Activated T-cell treated with anti-CD3 and anti-CD28 coated beads for 48 hours (primary cell): ENCODE measurements at places on chromosomes 12 and 14.

DNA sequence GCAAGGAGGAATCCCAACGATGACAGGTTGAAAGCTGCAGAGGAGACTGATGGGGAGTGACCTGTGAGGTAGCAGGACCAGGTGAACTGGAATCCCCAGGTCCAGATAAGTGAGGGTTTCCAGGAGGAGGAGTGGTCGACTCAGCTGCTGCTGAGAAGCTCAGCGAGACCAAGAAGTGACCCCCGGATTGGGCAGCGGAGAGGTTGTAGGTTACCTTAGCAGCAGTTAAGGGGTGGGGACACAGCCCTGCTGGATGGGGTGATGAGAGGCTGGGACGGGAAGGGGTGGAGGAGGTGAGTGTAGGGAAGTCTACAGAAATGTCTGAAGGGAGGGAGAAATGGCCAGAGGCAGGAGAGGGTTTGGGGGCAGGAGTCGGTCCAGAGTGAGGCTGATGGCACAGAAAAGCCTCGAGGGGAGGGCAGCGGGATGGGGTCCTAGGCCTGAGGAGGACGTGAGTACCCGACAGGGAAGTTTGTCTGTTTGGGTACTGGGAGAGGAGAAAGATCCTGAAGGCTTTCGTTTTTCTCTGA is 2.6 kb upstream of the RCOR1 start:
- no peak for DNase-seq

DNA sequence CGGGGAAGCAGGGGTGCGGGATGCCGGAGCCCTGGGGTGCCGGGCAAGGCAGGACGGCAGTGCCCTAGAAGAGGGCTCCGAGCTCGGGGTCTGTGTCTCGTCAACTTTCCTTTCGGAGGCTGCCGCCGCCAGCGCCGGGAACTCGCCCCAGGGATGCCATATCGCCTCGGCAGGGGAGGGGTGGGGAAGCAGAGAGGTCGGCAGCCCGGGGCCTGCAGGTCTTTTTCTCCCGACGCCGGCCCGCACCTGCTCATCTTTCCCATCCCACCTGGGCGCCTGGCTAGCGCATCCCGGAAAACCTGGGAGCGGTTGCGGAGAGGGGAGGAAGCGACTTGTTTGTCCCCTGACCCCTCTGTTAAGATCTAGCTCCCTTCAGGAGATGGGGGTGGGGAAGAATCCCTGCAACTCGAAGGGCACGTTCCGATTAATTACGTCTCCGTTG is 547 bp downstream of the CNTN1 start:
- no peak for DNase-seq

DNA sequence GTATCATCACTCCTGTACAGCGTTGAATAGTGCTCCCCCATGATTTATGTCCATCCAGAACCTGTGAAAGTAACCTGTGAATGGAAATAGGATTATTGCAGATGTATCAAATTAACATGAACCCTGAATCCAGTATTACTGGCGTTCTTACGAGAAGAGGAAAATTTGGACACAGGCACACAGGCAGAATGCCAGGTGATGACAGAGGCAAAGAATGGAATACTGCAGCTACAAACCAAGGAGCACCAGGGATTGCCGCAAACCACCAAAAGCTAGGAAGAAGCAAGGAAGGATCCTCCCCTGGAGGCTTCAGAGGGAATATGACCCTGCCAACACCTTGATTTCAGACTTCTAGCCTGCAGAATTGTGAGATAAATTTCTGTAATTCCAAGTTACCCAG is 113.5 kb upstream of the EGLN3 start:
- no peak for DNase-seq

DNA sequence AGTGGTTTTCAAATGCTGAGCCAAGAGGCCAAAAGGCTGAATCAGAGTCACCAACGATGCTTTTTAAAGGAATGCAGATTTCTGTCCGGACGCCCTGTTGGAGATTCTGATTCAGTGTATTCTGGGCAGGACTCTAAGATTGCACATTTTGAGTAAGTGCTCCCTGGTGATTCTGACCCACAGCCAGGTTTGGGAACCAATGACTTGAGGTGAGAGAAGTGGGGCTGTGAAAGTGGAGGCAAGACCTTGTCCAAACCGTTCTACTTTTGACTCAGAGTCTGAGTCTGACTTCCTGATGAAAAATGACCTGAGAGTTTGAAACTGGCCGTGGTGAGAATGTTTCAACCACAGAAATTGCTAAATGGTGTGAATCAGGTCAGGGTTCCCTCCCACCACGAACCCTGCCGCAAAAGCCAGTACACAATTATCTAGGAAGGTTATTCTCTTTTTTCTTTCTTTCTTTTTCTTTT is 90.2 kb downstream of the NTN4 start:
- DNase-seq: no peak

DNA sequence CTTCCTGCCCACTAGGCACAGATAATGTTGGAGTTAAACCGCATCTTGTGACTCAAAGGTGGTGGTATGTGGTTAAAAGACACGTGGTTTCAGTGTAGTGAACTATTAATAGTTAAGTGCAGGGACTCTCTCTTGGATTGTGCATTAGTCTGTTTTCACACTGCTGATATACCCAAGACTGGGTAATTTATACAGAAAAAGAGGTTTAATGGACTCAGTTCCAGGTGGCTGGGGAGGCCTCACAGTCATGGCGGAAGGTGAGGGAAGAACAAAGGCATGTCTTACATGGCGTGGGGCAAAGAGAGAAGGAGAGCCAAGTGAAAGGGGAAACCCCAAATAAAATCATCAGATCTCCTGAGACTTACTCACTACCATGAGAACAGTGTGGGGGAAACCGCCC is 362.3 kb downstream of the GLT1D1 start:
- DNase-seq: no peak

DNA sequence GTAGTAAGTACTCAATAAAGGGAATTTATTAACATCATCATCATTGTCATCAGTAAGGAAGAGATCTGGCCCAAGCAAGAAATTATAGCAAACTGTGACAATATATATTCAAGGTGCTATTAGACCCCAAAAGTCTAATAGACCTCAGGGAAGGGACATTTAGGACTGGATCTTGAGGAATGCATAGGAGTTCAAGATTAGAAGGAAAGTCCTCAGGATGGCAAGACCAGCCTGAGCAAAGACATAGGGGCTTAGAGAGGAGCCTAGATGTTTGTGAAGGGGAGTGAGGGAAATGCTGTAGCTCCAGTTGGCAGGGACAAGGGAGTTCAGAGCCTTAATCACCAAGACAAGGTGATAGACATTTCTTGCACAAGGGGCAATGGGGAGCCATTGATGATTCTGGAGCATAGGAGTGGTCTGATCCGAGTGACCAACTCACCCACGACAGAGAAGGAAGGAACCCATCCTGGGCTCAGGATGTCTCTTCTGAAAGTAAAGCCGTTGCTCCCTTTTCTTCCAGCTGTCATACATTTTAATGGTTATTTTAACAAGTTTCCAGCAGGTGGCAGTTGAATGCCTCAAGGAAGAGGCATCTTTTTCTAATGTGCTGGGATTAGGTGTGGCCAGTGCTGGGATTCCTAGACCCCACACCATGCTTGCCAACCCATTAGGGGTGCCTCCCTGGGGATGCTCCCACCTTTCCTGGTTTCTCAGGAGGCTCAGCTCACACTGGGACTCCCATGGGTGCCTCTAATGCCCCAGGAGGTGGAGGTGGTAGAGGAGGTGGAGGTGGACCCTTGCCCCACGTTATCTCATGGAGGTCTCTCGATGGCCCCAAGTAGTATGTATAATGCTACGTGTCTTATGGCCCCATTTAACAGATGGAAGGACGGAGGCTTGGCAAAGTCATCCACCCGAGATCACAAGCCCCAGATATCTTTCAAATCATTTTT is 37.8 kb downstream of the PHETA1 start:
- DNase-seq: no peak

DNA sequence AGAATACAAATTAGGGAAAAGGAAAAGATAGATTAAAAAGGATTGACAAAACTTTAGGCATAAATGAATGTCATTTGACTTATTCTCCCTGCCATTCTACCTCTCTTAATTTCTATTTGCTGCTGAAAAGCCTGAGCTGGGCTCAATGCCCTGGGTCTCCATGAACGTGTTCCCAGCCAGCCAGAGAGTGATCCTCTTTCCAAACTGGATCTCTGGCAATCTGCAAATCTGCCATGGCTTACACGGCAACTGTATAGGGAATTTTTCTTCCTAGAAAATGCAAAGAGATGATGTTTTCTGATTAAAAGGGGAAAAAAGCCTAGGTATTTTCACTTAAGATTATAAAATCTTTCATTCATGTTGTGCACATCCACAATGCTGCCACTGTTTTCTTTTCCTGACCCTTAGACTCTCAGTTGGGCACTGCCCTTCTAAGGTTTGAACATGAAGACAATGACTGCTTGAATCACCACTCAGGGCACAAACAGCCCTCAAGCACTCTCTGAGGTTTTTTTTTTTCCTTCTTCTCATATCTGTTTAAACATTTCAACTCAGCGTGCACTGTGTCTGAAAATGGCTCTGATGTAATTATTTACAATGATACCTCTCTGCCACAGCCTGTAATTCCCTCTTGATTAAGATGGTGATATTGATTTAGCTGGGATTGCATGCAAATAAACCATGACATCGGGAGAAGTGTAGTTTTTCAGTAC is 60.3 kb downstream of the DACT1 start:
- DNase-seq: no peak

DNA sequence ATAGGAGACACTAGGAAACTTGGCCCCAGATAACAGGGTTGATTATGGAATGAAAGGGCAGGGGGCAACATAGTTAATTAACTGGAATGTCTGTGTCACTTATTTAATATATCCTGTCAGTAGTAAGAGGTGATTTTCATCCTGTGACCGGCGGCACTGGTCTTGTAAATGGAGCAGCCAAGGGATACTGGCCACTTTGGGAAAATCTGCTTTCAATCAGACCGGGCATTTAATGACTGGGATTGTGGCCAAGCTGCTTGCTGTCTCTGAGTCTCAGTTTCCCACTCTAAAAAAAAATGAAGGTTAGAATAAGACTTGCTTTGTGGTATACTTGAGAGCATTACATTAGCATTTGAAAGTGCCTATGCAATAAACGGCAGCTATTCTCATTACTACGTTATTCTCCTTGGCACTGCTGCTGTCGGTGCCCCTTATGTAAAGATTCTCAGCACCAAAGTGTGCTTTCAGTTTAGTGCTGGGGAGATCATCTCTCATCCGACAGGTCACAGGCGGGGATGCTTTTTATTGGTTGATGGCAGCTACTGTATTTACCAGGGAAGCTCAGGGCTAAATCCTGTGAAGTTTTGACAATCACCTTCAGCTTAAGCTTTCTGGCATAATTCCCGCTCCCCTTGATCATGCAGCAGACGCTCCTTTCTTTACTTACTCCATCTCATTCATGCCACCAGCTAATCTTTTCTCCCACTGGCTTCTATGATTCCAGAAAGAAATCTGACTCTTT is 162.1 kb downstream of the ESRRB start:
- no peak for DNase-seq

- DNase-seq: no peak
Observed at GRCh38 chr14:96125536-96125935, 79.1 kb upstream of the BDKRB2 start.

DNA sequence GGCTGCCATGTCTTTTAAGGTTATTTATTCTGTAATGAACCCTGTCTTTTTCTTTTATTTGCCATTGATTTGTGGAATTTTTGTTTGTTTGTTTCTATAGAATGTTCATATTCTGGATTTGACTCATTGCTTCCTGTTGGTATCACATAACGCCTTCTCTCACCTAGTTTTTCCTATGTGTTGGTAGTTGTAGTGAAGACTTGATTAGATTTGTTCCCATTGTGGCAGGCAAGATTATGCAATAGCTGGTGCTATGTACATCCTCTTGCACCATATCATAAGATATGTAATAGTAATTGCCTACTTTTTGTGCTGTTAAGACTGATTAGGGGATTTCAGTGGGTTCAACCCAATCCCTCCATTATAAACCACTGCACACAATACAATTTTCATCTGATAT is 3.9 kb upstream of the KRT6B start:
- DNase-seq: no peak

GRCh38 chr12:124904306-124905098 is 9.9 kb downstream of the UBC start:
- no peak for DNase-seq

GRCh38 chr14:54566410-54567223 is at the start of gene SAMD4A:
SAMD4A (plus strand) TSS chr14:54567128; CDS start chr14:54567917, 789 bp downstream.
- DNase-seq: peak; percentile 51

DNA sequence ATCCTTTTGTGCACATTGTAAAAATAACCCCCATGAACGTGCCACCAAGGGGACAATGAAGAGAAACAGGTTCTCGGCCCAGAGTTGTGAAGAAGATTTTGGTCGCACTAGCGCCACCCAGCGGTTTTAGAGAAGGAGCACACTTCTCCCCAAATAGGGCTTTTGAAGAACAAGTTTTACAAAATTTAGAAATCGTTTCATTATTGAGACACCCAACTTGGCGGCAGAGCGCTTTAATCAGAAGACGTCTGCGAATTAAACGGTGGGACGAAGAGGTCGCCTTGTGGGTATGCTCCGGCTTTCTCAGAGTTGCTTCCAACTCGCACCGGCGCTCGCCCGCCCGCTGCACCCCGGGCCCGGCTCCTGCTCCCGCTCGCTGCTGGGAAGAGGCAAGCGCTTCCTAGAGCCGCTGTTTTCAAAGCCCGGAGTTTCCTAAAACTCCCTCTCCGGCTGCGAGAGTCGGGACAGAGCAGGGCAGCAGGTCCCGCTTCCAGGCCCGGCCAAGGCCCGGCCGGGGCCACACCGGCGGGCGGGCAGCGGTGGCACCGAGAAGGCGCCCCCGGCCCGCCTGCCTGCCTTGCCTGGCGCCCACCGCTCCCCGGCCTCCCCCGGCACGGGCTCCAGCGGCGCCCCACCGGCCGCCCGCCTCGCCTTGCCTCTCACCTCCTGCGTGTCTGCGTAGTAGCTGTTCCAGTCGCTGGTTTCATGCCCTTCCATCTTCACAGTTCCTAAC is 645 bp downstream of the FOXA1 start:
- no peak for DNase-seq

- no peak for DNase-seq
Observed at GRCh38 chr14:63662776-63663175, 21.1 kb upstream of the WDR89 start.

GRCh38 chr12:104126548-104126947 is 11.5 kb downstream of the NFYB start:
- DNase-seq: no peak

DNA sequence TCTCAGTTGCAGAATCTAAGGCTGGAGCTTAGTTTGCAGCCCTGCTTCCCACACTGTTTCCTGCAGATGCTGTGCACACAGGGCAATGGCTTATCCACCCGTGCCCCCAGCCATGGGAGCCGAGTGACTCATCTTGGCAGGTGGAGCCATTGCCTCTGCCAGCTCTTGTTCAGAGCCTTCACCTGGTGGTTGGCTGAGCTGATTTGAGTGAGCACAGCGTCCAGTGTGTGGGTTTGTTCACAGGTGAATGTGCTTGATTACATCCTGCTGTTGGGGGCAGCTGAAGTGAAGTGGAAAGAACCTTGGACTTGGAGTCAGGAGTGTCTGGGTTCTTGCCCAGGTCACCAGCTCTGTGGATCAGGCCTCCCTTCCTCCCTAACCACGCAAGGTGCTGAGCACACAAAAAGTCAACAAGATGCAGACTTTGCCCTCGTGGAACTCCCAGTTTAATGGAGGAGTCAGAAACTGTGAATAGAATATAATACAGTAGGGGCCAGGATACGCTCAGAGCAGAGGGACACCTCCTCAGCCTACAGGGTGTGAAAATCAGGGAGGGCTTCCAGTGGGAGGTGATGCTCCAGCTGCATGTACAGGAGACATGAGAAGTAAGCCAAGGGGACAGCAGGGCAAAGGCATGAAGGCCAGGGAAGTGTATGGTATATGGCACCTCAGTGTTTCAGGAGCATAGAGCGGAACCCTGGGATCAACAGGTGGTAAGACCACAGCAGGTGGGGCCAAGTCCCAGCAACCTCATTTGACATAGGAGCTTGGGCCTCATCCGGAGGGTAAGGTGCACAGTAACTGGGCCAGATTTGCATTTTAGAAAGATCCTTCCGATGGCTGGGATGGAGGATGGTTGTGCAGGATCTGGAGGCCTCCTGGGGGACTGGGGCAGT is 22.8 kb downstream of the JDP2 start:
- DNase-seq: no peak
